ENCODE measurements at places on chromosomes 2 and 18.

GRCh38 chr2:127626917-127627739 lies 18.8 kb upstream of the GPR17 start:
- DNase-seq = no peak

DNA sequence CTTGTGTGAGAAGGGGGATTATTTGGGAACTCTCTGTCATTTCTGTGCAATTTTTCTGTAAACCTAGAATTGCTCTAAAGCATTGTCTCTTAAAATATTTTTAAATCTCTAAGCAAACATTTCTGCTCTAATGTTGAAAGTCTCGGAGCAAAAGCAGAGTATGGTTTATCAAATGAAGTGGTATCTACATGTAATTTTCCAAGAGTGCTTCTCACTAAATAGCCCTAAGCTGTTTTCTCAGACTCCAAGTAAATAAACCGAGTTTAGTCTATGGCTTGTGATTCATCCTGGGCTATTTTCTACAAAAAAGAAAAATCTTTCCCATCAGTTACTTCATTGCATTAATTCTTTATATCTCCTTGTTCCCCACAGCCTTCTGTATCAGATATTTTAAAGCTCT lies 90.8 kb downstream of the METTL4 start:
- DNase-seq = no peak

DNA sequence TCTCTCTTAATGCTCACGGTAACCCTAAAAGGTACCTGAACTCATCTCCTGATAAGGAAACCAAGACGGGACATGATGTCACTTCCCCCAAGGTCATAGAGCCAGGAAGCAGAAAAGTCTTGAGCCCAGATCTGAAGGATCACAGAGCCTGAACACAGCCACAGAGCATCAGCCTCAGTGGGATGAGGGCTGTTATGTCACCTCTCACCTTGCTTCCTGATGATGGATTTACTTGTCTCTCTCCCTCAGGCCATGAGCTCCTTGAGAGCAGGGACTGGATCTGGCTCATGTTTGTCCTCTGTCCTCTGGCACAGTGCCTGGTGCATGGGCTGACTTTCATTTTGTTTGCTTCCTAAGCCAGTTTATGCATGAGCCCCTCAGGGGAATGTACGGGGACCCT lies 54.2 kb downstream of the SERTAD2 start:
- no peak for DNase-seq

DNA sequence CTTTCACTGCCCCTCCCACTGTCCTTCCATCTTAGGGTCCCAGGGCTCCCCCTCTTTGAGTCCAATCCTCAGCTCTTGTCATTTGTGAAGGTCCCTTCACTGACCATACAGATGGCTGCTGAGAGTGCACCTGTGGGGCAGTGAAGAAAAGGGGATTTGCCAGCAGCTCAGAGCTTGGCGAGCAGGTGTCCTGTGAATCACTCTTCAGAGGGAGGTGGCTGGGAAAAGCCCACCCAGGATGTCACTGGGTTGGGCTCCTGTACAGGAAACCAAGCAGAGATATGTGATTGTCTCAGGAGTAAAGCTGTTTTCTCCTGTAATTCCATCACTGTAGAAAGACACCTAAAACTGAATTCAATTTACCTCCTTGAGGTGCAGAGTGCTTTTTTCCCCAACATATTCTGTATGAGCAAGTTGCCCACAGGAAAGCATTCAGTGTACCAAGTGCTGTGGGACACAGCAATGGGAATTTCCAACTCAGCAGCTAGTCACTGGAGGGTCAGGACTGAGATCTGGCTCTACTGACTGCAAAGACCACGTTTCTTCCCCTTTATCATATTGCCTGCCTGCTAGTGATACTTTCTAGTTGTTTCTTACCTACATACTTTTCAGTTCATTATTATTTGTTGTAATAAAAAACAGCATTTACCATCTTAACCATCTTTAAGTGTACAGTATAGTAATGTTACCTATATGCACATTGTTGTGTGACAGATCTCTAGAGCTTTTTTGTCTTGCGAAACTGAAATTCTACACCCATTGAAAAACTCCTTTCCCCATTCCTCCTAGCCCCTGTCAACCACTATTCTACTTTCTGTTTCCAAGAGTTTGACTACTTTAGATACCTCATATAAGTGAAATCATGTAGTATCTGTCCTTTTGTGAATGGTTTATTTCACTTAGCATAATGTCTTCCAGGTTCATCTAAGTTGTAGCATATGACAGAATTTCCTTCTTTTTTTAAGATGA lies 239.1 kb downstream of the TSN start:
- no peak for DNase-seq

- DNase-seq = no peak
These were observed 78.2 kb downstream of the EHBP1 start for GRCh38 chr2:62783679-62784078.

GRCh38 chr2:135742325-135742757 lies 686 bp downstream of the UBXN4 start:
- peak; percentile 48 for DNase-seq

- no peak for DNase-seq
These were observed 1567.5 kb upstream of the LRRTM1 start for GRCh38 chr2:81872006-81872405.

GRCh38 chr2:215270118-215270451 lies 41.8 kb upstream of the ATIC start:
- DNase-seq = no peak

GRCh38 chr2:239695106-239695727 lies 294.4 kb upstream of the HDAC4 start:
- no peak for DNase-seq

GRCh38 chr2:184359379-184359778 lies 238.9 kb upstream of the ZNF804A start:
- DNase-seq = no peak

- DNase-seq = no peak
These were observed 38.7 kb upstream of the SLC1A4 start for GRCh38 chr2:64950226-64951160.

- DNase-seq = no peak
These were observed 2.9 kb upstream of the CASP8 start for GRCh38 chr2:201257381-201257955.

- no peak for DNase-seq
These were observed 44.0 kb downstream of the SGPP2 start for GRCh38 chr2:222468346-222468745.

DNA sequence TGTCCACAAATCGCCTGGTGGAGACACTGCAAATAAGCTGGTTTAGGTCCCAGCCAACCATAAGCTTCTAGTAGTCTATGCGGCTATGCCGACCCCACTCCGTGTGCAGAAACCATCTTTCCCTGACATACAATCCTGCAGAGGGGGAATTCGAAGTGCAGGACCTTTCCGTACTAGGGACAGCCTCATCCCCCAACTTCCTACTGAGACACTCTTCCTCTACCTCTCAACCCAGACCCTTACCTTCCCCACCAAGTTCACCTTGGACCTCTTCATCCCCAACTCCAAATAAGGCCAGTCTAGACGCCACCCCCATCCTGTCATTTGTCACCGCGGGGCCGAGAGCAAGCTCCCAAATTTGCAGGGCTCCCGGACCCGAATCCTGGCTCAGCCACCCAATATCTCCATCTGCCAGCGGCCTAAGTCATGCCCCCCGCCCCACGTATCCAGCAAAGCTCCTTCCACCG lies 496 bp downstream of the SUCLG1 start:
- peak; percentile 21 for DNase-seq

DNA sequence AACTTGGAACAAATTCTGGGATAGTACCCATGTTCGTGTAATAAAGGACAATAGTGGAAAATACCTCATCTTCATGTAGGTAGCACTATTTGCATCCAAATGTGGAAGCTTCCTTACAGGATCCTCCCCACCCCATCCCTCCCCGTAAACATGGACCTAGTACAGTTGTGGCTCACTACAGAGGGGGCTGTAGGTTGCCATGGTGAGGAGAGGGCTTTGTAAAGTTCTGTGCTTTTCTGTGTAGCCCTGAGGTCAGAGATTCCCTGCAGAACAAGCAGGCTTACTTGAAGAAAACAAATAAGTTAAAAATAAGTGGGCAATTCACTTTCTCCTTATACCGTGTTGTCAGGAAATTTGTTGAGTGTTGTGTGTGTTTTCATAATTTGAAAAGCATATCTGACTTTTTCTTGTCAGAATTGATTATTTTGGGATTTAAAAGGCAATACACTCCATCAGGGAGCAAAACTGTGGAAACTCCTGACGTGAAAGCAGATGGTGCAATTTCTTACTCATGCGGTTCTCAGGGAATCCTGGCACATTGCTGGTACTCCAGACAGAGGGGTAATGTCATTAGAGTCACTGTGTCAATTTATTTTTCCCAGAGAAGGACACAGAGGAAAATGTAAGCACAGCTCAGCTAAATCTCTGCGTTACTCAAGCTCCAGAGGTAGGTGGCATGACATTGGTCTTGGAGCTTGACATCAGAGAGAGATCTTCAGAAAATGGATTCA lies 174.2 kb upstream of the LHCGR start:
- no peak for DNase-seq

DNA sequence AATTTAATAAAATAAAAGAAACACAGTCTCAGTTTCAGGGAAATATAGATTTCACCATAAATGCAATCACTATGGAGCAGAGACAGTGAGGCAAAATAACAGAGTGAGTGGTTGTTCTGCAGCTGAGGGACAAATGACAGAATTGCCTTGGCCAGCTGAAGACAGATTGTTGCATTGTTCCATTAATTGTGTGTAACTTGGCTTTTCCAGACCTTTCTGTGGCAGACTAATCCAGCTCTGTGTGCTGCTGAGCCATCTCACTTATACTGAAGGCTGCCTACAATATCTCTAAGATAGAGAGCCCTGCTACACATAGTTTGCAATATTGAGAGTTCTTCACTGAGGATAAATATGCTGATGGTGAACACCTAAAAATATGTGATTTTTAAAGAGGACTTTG lies 11.5 kb downstream of the LRRTM1 start:
- no peak for DNase-seq

GRCh38 chr18:32372381-32373061 lies 98.2 kb downstream of the GAREM1 start:
- no peak for DNase-seq

- DNase-seq = no peak
These were observed 207.0 kb downstream of the CYP26B1 start for GRCh38 chr2:71940695-71941094.

DNA sequence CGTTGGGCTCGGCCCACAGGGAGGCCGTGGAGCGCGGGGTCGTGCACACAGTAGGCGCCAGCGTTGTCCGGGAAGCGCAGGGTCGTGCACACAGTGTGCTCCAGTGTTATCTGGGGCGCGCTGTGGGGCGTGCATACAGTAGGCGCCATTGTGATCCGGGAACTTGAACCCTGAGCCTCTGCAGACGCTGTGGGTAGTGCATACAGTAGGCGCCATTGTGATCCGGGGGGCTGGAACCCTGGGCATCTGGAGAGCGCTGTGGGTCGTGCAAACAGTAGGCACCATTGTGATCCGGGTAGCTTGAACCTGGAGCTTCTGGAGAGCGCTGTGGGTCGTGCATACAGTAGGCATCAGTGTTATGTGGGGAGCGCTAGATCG lies 793 bp downstream of the ZNF236 start:
- DNase-seq = no peak

GRCh38 chr2:113846429-113846828 lies 43.5 kb upstream of the ACTR3 start:
- no peak for DNase-seq

DNA sequence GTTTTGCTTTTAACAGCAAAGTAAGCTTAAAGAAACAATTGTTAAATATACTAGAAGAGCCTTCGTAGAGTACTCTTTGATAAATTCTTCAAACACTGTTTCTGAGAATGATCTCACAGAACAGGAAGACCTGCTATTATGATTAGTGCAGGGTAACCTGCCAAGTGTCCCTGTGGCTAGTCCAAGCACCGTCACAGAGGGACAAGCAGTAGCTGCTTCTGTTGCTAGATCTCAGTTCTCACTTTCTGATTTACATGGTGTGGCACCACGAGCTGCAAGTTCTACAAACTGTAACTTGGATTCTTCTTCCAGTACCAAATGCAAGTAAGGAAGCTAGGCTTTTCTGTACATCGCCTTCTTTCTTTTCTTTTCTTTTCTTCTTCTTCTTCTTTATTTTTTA lies 121.5 kb downstream of the PIEZO2 start:
- no peak for DNase-seq

- DNase-seq = no peak
These were observed 1.4 kb downstream of the FAM171B start for GRCh38 chr2:186695081-186695756.

DNA sequence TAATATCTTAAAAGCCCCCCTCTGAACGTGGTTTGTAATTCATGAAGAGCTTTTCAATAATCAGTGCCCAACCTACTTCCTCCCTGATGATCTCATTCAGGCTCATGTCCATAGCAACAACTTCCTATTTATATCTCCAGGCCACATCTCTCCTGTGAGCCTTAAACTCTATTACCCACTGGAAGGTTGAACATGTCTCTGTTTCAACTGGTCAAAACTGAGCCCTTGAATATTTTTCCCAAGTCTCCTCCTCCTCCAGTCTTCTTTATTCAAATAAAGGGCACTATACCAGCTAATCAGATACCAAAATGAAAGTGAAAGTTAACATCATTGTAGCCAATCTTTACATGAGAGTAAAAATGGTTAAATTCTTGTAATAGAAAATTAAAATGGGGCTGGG lies 63.7 kb upstream of the ITGA4 start:
- no peak for DNase-seq

DNA sequence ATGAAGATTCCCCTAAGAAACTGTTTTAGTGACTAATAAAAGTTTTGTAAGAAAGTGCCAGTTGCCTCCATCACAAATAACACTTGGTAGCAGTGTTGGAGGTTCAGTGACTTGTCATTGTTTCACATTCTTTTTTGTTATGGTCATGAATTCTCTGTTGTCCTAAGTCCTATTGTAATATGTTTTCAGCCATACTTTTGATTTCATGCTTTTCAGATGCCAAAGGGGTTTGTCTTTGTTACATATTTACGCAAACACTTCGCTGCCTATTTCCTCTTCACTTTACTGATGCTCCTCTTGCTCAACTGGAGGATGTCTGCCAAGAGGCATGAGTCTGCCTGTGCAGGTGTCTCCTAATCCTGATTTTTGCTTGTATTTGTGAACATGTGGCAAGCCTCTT lies 66.6 kb downstream of the PHLPP1 start:
- no peak for DNase-seq

- no peak for DNase-seq
These were observed 104.4 kb downstream of the OSBPL1A start for GRCh38 chr18:24293254-24293653.

DNA sequence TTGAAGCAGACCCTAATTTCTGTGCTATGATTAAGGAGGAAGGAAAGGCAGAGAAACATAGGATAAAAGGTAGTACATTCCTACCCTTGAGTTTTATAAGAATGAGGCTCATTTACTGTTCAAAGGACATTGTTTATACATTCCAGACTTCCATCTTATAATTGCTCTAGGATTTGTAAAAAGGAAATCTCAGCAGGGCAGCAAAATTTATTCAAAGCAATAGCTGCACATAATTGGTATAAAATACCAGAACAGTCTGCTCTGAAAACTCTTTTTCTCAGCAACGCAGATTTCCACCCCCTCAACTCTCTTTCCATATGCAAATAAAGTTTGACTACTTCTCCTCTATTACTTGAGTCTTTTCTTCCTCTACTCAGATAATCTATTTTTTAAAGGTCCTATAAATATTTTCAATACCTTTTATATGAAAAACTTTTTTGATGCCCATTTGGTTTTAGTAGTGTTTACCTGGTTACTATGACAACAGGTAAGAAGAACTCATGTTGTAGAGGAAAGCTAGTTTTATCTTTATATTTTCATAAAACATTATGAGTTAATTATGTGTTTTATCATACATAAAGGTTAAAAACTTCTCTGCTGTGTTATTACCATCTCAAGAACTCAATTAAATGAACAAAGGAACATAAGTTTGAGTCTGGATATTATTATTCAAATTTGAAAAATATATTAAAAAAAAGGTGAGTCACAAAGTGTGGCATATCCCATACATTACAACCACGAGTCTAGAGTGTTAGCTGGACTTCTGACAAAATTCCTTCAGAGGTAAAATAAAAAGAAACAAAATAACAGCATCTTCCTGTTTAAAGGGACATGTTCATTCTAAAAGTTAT lies 19.9 kb downstream of the RBMS1 start:
- DNase-seq = no peak

Measured in right renal pelvis (tissue), 4 donors.